ENCODE measurements at places on chromosomes 3 and 15.

DNA sequence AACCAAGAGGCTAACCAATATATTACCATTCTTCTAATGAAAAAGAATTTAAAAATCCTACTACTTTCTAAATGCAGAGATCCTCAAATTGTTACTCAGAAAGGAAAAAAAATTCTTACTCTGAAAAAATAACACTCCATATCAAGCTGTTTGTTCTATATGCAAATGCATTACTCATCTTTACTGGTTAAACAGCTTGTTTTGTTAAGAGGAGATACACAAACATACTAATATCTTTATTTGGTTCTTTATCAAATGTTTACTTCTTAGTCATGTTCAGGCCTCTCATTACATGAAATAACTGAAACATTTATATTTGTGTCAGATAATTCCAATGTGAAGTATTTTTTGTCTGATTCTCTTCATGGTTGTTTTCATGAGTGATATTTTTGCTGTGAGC is 146.8 kb downstream of the PCCB start:
- DNase-seq = no peak

- no peak for DNase-seq
Observed at GRCh38 chr3:105826778-105827634, 41.8 kb downstream of the CBLB start.

GRCh38 chr3:126356373-126357264 is 589 bp downstream of the KLF15 start:
- DNase-seq = peak; percentile 52

DNA sequence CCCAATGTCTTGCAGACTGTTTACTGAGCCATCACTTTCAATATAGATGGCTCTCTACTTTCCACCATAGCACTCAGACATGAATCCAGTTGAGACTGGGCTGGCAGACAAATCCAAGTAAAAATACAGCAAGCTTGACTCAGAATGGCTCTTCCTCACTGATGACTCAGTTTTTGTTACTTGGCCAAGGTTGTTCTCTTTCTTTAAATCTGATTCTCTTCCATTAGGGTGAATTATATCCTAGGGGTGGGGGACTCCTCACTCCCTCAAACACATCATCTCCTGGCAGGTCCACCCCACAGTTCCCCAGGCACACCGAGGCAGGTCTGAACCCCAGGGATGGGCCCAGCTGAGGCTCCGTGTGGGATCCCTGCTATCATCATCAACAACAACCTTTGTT is 157.9 kb downstream of the MEX3B start:
- no peak for DNase-seq

DNA sequence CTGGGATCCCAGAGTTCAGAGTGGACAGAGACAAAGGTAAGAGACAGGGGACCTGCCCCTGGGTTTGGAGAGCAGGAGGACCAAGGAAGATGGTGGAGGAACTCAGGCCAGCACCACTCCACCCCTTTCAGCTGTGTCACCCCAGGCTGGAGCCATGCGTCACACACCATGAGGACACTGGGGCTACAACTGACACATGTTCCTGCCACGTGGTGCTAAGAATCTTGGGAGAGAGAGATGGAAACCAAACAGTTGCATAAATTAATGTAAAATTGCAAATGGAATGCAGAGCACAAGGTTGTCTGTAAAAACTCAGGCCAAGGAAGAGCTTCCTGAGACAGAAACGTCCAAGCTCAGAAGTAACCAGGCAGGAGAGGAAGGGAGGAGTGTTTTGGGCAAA is 22.7 kb upstream of the VPS33B start:
- DNase-seq = no peak

DNA sequence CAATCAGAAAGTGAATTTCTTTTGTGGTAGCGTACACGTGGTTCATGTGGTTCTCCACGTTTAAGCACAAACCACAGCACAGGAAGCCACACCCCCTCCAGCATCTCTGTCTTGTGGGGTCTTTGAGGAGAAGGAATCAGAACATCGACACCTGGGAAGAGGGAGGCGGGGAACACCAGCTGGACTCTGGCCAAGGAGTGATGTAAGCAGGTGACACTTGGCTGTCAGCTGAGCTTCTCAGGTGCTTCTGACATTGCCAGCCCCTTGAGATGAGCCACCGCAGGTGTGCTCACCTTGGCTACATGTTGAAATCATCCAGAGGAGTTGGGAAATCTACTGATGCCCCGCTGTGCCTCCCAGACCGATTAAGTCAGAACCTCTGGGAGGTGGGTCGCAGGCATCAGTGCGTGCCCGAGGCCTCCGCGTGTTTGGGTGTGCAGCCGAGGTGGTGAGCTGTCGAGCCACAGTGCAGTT is 85.0 kb downstream of the FAM81A start:
- no peak for DNase-seq

DNA sequence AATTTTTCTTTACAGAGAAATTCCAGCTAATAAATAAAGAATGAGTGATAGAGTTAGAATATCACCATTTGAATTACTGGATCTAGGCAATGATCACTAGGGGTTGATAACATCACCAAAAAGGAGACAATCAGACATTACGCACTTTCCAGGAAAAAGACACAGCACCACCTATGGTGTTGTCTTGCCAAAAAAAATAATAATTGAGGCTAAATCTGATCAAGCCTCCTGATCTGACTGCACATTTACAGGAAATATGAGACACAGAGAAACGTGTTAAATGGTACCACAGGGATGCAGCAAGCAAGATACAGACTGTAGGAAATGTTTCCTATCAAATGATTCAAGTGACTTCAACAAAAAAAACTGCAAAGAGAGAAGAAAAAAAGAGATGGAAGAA is 92.8 kb downstream of the EOMES start:
- DNase-seq = no peak

All from right cardiac atrium (tissue), 5 donors.